ENCODE measurements at places on chromosomes 3 and 15.

GRCh38 chr3:72663429-72663828, 184.8 kb downstream of the SHQ1 start:
- DNase-seq = no peak

DNA sequence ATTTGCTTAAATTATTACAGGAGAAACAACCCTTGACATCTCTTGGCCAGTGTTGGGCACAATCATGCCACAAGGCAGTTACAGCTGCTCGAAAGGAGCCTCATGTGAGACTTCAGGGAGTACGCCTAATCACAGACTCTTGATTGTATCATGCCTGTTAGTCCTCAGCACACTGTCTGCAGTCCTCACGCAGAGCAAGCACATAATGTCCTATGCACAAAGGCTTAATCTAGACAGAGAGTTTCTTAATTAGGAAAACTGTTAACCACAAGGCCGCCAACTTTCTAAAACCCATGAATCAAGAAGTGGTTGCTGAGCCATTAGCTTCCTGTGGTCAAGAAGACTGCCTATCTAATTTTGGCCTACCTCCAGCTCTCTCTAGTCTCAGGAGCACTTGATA, 172.0 kb downstream of the UNC13C start:
- DNase-seq = no peak

DNA sequence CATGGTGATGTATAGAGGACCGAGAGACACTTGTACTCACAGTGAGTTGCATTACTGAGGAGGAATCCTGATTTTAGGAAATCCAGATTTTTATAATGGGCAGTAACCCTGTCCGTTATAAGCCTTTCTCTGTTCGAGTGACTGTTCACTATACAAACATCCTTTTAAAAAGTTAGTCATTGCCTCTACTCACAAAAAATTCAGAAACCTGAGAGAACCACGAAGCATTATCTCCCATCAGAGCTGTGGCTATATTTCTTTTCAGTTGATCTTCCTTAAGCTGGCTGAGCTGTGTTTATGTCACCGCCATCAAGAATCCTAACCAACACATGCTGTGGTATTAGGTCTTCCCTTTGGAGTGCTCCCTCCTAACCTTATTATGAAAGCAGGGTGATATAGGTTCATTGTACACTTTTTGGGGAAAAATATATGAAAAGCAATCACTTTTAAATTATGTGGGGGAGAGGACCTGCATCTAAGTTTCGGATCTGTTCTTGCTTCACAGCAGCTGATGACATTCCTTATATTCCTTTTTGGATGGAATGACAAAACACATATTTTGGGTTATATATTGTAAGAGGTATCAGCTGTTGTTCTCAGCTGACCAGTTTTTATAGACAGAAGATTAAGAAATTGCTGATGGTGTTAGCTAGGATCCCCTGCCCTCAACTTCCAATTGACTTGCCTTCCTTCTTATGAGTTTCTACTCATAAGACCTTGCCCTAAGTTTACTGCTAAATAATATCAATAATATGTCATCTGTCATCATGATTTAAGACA, 465.9 kb upstream of the RASGRP1 start:
- no peak for DNase-seq

DNA sequence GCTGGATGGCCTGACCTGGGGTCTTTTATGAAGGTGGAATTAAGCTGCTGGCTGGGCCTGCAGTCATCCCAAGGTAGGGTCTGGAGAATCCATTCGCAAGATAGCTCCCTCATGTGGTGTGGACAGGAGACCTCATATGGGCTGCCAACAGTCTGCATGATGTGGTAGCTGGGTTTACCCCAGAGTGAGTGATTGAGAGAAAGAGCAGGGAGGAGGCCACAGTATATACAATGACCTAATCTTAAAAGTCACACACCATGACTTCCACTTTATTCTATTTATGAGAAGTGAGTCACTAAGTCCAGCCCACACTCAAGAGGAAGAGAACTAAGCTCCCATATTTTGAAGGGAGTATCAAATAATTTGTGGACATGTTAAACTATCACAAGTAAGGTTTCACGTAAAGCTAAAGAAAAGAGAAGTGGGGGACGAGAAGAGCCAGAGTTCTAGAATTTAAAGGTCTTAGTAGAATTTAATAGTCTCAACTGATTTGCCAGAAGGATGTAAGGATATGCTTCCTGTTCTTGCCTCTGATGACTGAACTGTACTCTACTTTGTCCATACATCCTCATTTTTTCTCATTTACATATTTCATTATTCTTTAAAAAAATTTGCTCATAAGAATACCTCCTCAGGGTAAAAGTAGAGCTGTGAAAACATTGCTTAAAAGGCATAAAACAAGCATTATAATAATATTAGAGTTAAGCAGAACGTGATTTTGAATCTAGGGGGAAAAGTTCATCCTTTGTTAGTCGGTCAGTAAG, 184.4 kb downstream of the PEX5L start:
- DNase-seq = no peak

- DNase-seq = no peak
Observed at GRCh38 chr3:155682426-155683343, 62.2 kb downstream of the PLCH1 start.

GRCh38 chr3:89052386-89052785, 55.0 kb upstream of the EPHA3 start:
- no peak for DNase-seq

DNA sequence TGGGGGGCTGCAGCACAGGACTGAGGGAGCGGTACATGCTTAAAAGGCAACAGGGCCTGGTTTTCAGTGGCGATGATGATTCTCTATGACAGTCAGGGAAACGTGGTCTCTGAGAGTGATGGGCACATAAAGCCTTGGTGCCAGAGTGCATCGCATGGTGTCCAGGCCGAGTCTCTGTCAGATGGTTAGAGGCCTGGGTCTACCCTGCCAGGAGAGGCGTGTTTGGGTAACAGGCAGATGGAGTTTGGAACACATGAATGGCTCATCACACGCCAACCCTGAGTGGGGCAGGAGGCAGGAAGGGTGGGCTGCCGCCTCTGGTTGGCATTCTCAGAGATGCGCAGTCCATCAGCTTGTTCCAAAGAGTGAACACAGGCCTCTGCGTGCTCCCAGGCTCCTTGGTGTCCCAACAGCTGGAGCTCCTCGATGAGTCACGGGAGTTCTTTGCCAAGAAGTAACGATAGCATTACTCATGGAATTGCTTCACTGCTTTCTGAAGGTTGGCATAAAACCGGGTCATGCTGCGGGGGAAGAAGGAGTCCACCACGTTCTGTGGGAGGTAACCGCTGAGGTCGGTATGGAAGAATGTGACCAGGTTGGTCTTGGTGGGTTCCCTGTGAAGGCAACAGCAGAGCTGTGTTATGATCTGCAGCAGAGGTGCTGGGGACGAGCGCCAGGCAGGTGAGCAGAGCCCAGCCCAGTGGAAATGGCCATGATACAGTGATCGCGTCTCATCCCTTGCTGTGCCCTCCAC, 11.0 kb downstream of the STARD5 start:
- no peak for DNase-seq

GRCh38 chr3:197820550-197821335, 29.7 kb downstream of the LRCH3 start:
- DNase-seq = no peak

- no peak for DNase-seq
Observed at GRCh38 chr3:183400352-183400751, 28.1 kb downstream of the MCF2L2 start.

- no peak for DNase-seq
Observed at GRCh38 chr15:57387564-57388076, 11.3 kb downstream of the CGNL1 start.

DNA sequence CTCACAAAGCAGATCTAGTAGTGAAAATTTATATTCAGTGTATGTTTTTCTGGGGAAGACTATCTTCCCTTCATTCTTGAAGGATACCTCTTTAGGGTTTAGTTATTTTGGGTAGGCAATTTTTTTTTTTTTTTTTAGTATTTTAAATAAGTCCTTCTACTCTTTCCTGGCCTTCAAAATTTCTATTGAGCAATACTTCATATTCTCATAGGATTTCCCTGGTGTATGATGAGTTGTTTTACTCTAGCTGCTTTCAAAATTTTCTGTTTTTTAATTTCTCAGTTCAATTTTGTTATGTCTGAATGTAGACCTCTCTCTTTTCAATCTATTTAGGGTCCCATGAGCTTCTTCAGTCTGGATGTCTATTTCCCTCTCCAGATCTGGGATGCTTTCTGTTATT, 74.3 kb upstream of the PLSCR4 start:
- DNase-seq = no peak

GRCh38 chr15:39589193-39589814, 8.4 kb downstream of the THBS1 start:
- DNase-seq = no peak

- no peak for DNase-seq
Observed at GRCh38 chr3:126755866-126756265, 51.8 kb downstream of the CHCHD6 start.

DNA sequence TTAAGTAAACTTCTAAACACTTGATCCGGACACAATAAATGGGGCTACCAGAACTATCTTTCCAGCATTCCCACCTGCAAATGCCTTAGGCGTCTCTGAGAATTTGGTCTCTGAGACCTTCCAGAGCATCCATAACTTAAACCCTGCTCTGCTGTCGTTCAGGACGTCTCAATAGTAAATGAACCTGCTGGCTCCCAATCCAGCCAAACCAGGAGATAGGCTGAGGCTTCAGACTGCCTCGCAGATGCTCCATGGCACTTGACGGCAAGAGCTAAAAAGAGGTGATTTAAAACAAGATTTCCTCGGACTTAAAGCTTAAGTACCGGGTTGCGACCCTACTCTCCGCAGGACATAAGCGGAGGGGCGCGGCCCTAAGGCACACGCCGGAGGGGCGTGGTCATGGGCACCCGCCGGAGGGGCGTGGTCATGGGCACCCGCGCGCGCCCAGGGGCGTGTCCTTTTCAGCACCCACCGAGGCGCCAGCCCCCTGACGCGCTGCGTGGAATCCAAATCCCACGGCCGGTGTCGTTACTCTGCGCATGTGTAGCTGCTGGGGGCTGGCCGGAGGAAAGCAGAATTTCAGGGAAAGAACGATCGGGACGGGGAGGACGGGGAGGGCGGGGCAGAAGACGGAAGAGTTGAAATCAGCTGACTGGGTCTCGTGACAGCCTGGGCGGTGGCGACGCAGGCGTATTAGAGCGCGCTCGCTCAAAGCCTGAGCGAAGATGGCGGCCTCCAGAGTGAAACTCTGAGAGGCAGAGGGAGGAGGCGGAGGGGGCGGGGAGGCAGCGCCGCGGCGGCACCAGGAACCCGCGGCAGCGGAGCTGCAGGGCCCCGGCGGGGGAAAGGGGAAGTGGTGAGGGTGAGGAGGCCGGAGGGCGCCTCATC, at the start of gene DNAJC13:
DNAJC13 (plus strand) TSS at position 696 of the 888 bp plus-strand sequence. CDS start 17,049 bp downstream, outside the sequence.
- DNase-seq = peak; percentile 81

DNA sequence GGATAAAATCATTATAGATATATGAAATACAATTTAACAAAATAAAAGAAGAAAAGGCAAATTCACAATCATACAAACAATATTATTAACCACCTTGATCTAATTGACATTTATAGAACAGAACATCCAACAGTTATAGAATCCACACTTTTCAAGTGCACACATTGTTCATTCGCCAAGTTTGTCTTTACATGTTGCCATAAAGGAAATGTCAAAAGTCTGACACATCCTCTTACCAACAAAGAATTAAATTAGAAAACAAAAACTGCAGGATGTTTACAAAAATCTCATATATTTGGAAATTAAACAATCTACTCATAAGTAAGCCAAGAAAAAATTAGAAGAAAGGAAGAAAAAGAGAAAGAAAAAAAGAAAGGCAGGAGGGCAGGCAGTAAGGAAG, 909.2 kb upstream of the EPHA6 start:
- DNase-seq = no peak

DNA sequence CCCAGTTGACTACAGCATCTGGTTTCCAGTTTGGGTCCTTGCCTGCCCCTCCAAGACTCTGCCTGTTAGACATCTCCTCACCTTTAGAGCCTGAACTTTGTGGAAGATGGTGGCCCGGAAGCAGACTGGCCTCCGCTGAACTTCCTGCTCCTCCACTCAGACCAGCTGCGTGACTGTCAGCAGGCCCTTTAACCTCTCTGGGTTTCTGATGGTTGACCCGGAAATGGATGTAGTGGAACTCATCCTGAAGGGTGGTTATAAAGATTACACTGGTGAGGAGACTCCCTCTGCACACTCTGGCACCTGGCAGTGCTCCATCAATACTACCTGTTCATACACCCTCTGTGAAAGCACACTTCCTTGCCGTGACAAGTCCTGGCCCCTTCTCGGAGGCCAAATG, 151.9 kb upstream of the TLE3 start:
- DNase-seq = no peak

DNA sequence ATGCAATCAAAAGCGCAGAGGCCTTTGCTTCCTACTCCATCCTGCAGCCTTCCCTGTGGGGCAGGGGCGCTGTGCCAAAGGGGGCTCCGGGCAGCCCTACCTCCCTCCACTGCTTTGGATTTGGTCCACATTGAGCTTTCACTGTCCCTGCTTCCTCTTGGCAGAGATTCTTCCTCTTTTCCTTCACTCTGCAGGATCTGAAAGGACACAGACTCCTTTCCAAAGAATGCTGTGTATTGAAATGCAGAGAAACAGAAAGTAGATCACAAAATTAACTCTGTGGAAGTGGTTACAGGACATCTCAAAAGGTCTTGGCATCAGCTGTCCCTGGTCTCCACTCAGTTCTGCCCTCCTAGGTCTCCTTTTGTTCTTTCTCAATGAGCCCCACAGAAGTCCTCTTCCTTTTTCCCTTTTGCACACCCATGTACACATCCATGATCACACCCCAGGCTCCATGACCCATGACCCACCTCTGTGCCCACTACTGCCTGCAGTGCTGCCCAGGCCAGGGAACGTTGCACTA, 64.1 kb downstream of the CCR1 start:
- DNase-seq = no peak

DNA sequence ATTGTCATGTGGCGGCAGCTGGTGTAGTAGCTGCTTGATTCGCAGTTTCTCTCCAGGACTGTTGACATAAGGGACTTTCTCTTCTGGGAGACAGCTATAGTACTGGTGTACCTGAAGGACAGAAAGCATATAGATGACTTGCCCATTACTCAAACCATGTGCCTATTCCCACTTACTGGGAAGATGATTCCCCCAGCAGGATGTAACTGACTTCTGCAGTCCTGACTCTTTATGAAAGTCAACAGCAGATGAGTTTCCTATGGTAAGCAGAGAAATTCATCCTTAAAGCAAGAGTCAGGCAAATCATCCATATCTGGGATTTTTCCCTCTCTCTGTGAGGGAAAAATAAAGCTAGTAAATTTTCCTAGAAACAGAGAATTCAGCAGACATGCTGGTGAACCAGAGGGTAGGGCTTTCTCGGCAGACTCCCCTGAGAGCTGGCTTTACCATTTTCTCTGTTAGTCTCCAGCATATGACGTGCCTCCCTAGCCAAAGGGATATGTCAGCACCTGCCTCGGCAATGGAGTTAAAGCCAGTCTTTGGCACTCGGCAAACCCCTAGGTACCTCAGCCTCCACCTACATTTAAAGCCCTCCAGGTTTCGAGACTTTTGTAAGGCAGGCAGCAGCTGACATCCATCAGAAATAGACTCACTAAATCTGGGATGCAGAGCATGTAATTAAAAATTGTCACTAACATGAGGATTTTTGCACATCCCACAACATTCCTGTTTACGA, 62.1 kb downstream of the PRICKLE2 start:
- DNase-seq = no peak

- no peak for DNase-seq
Observed at GRCh38 chr15:87563869-87564268, 692.7 kb downstream of the NTRK3 start.
